Fibroblast of lung (primary cell): ENCODE measurements at places on chromosomes 3 and 15.

- DNase-seq = peak; percentile 1
Observed at GRCh38 chr3:4355401-4356219, 52.4 kb downstream of the SETMAR start.

GRCh38 chr3:78825118-78825857, 942.5 kb downstream of the ROBO1 start:
- DNase-seq = peak; percentile 8

GRCh38 chr15:86355801-86356200, 276.1 kb downstream of the AGBL1 start:
- peak; percentile 13 for DNase-seq

DNA sequence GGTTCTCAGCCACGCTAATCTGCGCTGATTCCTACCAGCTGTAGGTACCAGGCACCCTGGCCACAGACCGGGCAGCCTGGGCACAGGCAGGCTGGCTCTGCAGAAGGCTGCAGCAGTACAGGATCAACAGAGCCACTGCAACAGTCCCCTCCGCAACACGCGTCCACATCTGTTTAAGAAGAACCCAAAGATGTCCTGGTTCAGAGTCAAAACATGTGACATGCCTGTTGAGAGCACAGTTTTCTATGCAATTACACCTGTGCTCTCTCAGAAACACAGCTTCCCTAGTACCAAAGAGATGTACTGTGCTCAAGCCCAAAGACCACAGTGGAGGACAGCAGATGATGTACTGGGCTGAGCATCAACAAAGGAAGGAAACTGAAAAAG, 18.8 kb downstream of the LRIG1 start:
- no peak for DNase-seq

DNA sequence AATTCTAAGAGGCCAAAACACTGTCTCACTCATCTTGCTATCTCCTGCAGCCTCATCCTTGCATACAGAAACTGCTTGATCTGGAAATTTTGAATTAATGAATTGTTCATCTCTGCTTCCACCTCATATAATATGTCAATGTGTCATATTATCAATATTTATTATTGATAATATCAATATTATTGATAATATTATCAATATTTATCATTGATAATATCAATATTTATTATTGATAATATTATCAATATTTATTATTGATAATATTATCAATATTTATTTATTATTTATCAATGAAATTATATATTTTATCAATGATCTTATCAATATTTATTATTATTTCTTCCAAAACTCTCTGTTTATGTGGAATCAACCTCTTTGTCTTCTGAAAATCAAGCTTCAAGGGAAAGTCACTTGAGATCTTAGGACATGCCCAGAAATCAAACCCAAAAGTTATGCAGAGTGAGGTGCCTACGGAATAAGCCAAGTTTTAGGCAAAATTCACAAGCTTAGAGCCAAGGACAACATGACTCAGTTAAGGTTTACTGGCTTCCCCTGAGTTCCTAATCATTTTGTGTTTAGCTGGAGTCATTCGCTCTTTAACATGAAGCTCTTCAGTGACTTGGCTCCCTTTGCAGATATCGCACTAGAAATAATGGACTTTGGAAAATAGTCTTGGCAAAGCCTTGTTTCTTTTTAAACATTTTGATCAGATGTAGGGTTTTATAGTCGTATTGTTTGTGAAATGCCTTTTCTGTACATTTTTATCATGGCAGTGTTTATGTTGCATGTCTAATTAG, 297.1 kb upstream of the RARB start:
- no peak for DNase-seq

DNA sequence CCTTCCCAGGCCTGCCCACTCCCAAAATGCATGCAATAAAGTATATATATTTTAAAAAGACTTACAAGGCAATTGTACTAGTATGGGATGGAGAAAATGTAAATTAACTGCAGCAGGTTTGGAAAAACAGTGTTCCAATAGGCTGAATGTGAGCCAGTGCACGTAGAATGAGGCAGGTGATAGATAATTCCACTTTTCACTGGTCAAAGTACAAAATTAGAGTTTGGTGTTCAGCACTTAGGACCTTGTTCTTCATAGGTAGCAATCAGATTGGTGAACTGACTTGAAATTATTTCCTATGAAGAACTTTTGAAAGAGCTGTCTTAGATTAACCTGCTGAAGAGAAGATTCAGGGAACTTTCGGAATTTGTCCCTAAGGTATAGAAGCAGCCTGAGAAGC, 1.9 kb downstream of the WDR48 start:
- DNase-seq = no peak

GRCh38 chr3:171165499-171165921, 139.0 kb upstream of the SLC2A2 start:
- DNase-seq = no peak

- DNase-seq = no peak
Observed at GRCh38 chr3:58898513-58898912, 151.3 kb downstream of the CFAP20DC start.

DNA sequence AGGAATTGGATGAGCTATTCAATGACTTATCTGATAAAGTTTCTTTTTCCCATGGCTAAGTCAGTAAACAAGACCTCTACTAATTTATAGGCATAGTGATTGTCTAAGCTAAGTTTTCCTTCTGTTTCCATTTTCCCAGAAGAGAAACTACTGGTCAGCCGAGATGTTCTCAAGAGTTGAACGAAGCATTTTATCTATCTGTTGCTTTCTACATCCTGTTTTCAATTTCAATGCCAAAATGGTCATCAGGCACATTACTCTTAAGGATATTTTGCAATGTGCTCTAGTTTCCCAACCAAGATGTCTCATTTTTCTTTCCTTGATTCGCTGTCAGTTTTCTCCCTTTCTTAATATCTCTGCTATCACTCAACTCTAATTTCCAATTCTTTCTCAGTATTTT, 228.7 kb downstream of the MBNL1 start:
- DNase-seq = peak; percentile 69

- no peak for DNase-seq
Observed at GRCh38 chr15:97866959-97867358, 93.5 kb upstream of the ARRDC4 start.

DNA sequence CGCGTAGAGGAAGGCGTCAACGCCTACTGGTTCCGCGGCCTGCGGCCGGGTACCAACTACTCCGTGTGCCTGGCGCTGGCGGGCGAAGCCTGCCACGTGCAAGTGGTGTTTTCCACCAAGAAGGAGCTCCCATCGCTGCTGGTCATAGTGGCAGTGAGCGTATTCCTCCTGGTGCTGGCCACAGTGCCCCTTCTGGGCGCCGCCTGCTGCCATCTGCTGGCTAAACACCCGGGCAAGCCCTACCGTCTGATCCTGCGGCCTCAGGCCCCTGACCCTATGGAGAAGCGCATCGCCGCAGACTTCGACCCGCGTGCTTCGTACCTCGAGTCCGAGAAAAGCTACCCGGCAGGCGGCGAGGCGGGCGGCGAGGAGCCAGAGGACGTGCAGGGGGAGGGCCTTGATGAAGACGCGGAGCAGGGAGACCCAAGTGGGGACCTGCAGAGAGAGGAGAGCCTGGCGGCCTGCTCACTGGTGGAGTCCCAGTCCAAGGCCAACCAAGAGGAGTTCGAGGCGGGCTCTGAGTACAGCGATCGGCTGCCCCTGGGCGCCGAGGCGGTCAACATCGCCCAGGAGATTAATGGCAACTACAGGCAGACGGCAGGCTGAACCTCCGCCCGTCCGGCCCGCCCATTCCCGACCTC, 4.1 kb downstream of the ISLR2 start:
- DNase-seq = peak; percentile 35

DNA sequence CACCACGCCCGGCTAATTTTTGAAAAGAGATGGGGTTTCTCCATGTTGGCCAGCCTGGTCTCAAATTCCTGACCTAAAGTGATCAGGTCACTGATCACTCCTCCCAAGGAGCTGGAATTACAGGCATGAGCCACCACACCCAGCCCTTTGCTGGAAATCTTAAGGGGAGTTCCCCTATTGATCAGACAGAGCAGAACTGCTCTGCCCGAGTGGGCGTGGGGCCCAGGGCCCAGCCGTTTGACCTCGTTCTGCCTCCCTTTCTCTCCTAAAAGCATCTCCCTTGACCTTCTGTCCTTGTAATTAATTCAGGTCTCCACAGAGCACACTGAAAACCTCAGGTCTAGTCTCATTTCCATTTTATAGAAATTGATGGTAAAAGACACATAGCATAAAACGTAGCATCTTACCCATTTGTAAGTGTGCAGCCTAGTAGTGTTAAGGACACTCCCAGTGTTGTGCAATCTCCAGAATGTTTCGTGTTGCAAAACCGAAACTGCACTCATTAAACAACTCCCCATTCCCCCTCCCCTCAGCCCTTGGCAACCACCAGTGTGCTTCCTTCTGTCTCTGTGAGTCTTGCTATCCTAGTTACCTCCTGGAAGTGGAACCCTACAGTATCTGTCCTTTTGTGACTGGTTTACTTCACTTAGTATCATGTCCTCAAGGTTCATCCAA, 89.3 kb downstream of the SLCO3A1 start:
- peak; percentile 85 for DNase-seq

GRCh38 chr15:98596885-98597392, 51.4 kb upstream of the IGF1R start:
- DNase-seq = no peak

- no peak for DNase-seq
Observed at GRCh38 chr15:60396100-60396499, 1.7 kb downstream of the ANXA2 start.

DNA sequence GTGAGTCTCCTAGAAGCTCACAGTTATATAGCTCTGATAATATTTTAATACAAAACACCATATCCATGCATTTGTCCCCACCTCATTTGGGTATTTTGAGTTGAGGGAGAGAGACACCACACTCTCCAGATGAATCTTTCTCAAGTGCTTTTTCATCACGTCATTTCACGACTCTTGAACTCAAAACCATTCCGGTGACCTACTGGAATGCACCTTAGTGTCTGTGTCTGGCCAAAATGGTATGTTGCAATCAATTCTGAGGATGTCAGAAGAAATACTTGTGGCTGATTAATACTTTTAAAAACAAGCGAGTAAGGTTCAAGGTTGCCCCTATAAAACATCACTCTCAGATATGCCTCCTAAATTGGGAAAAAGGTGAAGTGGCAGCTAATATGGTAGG, 352.6 kb upstream of the ICE2 start:
- no peak for DNase-seq

GRCh38 chr3:168974617-168975403, 688.7 kb downstream of the MECOM start:
- no peak for DNase-seq

DNA sequence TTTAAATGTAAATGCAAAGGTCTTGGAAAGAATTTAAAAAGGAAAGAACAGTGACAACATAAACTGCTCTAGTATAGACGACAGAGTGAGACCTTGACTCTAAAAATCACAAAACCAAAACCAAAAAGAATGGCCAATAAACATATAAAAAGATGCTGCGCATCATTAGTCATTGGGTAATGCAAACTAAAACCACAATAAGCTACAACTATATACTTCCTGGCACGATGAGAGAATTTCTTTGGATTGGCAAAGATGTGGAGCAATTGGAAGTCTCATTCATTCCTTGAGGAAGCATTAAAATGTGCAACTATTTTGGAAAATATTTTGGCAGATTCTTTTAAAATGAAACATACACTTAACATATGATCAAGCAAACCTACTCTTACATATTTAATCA, 98.7 kb upstream of the ZPLD1 start:
- no peak for DNase-seq

GRCh38 chr3:64267721-64268604, 42.7 kb upstream of the PRICKLE2 start:
- peak; percentile 80 for DNase-seq

GRCh38 chr3:34864011-34864410, 775.3 kb upstream of the ARPP21 start:
- DNase-seq = peak; percentile 78

DNA sequence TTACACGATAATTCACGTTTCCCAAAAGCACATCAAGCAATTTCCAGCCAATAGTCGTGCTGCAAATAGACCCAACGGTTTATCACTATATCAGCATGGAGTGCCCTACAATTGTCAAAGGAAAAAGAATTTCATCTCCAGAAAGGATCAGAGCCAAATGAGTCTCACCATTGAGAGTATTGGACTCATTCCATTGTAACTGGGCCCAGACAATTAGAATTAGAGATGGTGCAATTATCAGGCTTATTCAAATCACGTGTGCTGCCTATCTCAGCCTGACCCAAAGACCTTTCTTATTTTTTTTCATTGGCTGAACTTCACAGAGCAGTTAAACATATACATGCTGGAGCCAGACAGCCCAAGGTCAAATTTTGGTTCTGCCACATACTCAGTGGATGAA, 87.0 kb upstream of the LRTM1 start:
- no peak for DNase-seq

GRCh38 chr3:87267953-87268645, 8.3 kb downstream of the POU1F1 start:
- no peak for DNase-seq

GRCh38 chr3:124775877-124776276, 45.6 kb downstream of the UMPS start:
- no peak for DNase-seq

GRCh38 chr3:87900061-87900460, 158.7 kb downstream of the CGGBP1 start:
- no peak for DNase-seq

DNA sequence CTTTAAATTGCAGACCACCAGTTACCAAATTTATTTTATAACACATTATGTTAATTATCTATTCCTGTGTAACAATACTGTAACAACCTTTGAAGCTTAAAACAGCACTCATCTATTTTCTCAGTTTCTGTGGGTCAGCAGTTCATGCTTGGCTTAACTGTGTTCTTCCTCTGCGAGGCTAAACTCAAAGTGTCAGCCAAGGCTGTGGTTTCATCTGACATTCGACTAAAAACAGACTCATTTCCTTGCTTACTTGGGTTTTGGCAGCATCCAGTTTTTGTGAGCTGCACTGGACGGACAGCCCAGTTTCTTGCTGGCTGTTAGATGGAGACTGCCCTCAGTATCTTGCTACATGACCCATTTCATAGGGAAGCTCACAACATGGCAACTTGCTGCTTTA, 247.3 kb upstream of the KCNH8 start:
- no peak for DNase-seq

GRCh38 chr3:976006-976405, 116.8 kb upstream of the CNTN6 start:
- DNase-seq = no peak

- DNase-seq = no peak
Observed at GRCh38 chr3:111617406-111617805, 22.3 kb upstream of the ZBED2 start.

DNA sequence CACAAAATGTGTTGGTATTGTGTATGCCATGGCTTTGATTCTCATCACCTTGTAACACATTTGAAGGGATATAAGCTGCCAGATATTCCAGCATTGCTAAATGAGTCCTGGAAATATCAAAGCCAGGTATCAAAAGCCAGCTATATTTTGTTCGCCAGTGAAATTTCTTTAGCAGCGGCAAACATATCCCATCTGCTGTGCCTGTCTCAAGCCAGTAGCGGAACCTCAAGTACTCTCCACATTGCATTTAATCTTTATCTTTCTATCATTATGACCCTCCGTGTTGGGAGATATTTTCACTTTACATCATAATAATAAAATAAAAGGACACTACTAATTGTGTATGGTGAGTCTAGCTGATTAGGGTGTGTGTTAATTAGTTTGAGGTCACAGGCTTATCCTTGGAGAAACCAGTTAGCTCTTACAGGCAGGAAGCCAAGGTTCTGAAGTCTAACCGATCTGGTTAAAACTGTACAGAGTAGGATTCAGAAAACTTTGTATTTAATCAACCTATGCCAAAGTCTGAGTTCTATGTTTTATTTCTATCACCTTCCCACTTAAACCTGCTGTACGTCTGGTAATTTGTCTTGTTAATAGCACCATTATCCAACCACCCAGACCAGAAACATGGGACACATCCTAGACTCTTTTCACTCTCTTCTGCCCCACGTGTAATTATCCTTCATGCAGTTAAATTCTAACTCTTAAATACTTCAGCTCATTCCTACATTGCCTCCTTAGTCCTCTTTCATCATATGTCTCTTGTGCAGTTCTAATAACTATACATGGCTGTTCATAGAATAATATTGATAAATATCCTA, 14.5 kb downstream of the TIPARP start:
- no peak for DNase-seq
